ENCODE measurements at places on chromosomes 5 and 9.
A peak's percentile ranks its signal among the peaks of the same experiment; 100 is the strongest.

DNA sequence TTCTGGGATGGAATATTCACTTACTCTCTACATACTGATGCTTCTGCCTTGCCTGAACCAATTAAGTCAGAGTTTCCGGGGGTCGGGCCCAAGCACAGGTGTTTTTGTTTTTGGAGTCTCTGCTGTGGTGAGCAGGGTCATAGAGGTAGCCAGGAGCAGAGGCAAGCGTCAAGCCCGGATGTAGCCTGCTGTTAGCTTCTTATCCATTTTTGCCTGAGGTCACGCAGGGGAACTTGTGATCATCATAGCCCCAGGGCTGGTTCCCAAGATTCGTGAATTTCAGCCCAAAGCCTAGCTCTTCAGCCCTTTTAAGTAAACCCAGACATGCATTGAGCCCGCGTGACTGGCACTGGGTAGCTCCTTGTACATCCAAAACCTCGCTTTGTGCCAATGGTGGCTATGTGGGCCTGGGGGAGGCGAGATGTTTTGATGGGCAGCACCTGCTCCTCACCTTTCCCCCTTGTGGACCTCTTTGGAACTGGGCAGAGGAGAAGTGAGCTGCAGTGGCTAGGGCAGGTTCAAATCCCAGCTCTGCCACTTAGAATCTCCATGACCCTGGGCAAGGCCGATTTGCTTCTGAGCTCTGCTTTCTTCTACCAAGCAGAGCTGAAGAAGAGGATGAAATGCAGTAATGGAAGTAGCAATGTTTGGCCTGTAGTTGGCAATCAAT lies 33.7 kb downstream of the FGF18 start:
- no peak for DNase-seq

DNA sequence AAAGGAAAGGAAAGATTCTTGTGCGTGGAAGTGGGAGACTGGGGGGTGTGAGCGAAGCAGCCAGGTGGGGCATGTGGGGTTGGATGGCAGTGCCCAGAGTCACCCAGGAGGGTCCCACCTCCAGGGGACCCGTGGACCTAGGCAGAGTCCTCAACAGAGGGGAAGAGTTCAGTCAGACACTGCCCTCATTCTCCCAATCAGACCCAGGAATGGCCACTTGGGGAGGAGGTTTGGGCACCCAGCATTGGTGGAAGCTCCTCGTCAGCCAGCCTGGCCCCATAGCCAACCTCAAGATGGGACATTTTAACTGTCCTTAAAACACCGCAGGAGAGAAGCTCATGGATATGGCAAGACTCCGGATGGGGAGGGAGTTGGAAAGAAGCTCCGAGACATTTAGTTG lies 21.9 kb upstream of the LAMC3 start:
- DNase-seq: no peak

- DNase-seq: no peak
Measured at GRCh38 chr5:150675069-150675468, 14.0 kb downstream of the MYOZ3 start.

DNA sequence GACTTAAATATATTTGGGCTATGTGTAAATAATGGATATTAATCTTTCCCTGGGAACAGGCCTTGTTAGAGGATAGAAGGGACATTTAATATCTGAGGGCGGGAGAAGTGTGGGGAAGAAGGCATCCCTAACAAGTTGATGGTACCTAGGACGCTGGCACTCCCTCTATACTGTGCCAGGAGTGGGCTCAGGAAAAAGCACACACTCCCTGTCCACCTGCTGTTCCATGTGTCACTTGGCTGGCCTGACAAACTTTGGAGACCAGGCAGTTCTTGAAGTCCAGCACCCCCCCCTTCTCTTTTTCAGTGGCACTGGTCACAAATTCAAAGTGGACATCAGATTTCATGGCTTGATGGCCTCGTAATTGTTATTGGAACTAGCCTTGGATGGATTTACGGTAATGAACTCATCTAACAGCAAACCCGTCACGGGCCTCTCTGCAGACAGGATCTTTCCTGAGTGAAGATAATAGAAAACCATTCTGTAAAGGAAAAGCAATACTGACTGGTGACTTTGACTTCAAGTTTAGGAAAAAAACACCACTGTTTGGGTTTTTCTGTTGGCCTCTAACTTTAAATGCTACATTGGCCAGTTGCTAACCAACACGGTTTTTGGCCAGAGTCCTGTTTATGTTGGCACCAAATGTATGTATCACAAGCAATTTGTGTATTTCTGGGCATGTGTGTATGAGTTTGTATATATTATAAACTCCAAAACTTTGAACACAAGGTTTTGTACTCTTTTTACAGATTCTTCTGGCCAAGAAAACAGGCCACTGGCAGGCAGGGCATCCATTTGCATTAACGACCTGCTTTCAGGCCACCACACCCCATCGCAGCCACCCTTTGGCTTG lies 552.6 kb downstream of the CCDC171 start:
- DNase-seq: no peak

- no peak for DNase-seq
Measured at GRCh38 chr5:1701884-1702283, 97.8 kb downstream of the MRPL36 start.

DNA sequence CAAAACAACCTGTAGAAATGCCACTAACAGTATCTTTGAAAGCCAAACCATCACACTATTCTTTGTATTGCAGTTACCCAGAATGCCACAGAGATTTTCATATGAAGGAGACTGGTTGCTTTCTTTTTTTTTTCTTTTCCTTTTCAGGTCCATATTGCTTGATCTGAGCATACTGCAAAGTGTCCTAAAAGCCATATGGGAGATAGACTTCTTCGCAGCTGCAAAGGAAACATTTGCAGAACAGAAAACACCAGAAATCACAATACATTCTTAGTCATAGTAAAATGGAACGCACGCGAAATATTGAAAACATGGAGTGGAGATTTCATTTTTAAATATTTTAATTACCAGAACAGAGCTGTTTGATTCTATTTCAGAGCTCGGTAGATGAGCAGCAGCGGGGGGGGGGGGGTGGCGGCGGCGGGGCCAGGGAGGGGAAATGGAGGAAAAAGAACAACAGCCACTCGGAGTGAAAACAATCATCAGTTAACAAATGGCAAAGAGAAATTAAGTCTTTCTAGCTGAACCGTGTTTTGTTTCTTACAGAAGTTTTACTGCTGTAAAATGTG lies 284.1 kb downstream of the NFIB start:
- DNase-seq: no peak

- DNase-seq: peak; percentile 2
Measured at GRCh38 chr5:142368529-142368928, 43.7 kb upstream of the SPRY4 start.

DNA sequence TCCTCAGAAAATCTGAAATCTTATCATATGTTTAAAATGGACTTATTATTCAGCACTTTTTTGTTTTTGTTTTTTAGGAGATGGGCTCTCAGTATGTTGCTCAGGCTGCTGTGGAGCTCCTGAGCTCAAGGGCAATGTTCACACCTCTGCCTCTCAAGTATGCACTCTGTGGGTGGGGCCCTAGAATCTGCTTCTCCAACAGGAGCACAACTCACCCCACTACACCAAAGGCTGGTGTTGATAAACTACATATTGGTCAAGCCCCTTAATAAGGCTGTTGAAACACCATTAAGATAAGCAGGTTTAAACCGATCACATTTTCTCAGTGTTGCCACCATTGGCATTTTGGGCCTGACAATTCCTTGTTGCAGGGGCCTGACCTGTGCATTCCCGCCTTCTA lies 131.6 kb downstream of the FANCC start:
- DNase-seq: no peak

- DNase-seq: no peak
Measured at GRCh38 chr5:76469656-76470290, 66.7 kb downstream of the IQGAP2 start.

- DNase-seq: no peak
Measured at GRCh38 chr5:43208658-43209057, 16.6 kb downstream of the NIM1K start.

- peak; percentile 89 for DNase-seq
Measured at GRCh38 chr5:111158105-111158744, 66.0 kb upstream of the CAMK4 start.

DNA sequence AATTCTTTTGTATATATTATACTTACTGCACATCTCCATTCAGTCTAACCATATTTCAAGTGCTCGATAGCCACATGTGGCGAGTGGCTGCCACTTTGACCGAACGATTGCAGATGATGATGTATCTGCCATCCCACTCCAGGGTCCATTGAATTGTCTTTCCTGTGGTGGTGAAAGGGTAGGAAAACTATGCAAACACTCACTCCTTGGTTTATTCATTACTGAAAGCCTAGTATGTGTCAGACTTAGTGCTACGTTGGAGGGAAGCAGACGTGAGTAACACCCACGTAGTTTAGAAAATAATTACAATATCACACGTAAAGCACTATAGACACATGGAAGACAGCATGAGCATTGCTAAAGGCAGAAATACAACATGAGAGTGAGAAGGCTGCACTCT lies 353.7 kb downstream of the CSNK1G3 start:
- DNase-seq: no peak

DNA sequence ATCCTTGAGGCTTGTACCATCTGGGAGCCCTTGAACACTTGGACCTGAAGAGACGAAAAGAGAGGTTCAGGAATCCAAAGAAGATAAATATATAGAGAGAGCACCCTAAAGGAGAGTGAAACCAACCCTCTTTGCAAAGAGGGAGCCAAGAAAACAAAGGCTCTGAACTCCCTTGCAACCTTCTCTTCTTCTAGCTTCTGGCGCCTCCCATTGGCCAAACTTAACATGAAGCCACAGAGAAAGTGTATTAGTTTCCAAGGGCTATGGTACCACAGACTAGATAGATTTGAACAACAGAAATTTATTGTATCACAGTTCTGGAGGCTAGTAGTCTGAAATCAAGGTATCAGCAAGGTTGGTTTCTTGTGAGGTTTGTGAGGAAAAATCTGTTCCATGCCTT lies 175.1 kb downstream of the HCN1 start:
- DNase-seq: no peak

GRCh38 chr5:113147101-113147508 lies 170.5 kb downstream of the DCP2 start:
- DNase-seq: no peak

- DNase-seq: no peak
Measured at GRCh38 chr9:17422994-17423680, 155.7 kb upstream of the SH3GL2 start.

- DNase-seq: no peak
Measured at GRCh38 chr5:8500426-8500825, 631.5 kb downstream of the MTRR start.

GRCh38 chr5:156103155-156103885 lies 223.6 kb upstream of the SGCD start:
- DNase-seq: no peak

- no peak for DNase-seq
Measured at GRCh38 chr9:131851414-131851813, 111.5 kb upstream of the RAPGEF1 start.

DNA sequence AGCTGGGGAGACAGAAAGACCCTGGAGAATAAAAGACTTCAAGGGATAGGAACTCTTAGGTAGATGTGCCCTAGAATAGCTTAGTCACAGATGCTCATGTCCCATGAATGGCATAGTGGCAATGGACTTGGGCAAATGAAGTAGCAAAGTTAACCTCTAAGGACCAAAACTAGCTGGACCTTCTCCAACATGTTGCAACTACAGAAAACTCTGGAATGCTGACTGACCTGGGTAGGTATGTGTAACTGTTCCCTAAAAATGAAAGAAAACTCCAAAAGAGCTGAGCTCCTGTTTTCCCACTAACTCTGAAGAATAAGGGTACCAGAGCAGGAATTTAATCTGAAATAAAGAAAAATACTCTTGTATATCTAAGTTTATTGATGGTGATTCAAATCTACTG lies 12.5 kb upstream of the LPAR1 start:
- DNase-seq: no peak

DNA sequence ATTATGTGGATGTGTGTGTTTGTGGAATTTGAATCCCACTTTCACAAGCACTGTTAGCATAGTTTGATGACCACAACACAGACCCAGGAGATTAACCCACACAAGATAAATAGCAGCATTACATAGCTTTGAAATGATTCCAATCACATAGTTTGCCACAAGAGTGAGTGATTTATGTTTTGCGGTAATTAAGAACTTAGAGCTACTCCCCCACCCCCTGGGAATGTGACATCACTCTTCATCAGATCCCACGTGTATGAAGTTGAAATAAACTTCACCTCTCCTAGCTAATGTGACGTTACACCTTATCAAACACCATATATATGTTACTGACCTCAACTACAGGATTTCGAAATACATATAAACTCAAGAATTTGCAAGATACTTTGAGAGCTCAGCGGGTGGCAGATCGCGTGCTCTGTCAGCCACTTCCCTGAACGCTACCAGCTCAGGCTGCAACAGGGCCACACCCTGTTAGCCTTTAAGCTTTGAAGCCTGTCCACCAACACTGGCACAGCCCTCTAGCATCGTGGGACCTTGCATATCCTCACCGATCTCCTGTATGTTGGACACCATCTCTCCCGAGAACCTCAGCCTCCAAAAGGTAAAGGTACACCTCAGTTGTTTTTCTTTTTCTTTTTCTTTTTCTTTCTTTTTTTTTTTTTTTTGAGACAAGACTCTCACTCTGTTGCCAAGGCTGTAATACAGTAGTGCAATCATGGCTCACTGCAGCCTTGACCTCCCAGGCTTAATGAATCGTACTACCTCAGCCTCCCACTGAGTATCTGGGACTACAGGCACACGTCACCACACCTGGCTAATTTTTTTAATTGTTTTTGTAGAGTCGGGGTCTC lies 1.7 kb upstream of the AGTPBP1 start:
- no peak for DNase-seq

DNA sequence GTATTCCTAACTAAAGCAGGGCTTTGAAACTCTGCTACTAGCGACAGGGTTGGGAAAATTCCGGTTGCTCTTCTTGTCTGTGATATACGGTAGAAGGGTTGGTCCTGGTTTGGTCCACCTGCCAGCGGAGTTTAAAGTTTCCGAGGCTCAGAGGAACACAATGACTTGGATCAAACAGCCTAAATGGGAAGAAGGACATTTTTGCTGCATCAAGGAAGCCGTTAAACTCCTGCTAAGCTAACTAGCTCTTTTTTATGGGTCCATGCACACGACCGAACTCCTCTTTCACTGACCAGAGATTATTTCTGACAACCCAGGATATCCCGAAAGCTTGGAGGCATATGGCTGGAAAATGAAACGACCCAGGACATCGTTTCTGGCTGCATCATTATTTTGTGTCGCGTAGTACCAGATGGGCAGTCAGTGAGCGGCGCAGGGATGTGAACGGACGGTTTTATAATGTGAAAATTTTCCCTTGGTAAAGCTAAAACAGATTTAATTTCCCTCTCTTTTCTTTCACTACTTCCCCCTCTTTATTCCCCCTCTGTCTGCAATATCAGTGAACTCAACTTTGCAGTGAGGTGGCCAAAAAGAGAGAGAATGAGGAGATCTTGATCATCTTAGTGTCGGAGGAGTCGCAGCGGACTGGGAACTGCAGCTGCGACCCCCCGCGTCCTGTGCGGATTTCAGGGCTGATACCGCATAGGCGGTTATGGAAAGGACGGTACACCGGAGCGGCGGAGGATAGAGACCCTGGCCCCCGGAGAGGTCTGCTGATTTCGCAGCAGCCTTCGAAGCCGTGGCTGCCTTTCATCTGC lies at the start of gene LURAP1L:
LURAP1L (plus strand) TSS at position 160 of the 818 bp plus-strand sequence. CDS start 696 bp downstream, outside the sequence.
- no peak for DNase-seq

Data from activated effector memory CD4-positive, alpha-beta T cell treated with anti-CD3 and anti-CD28 coated beads, Interleukin-2, amount 50 U/mL, for 16 hours (primary cell).